ENCODE measurements at places on chromosomes 6 and 20. TPM values are rescaled to one million over a fixed set of nuclear protein-coding genes. Genes with fewer than 3 reads are reported as not detected.

DNA sequence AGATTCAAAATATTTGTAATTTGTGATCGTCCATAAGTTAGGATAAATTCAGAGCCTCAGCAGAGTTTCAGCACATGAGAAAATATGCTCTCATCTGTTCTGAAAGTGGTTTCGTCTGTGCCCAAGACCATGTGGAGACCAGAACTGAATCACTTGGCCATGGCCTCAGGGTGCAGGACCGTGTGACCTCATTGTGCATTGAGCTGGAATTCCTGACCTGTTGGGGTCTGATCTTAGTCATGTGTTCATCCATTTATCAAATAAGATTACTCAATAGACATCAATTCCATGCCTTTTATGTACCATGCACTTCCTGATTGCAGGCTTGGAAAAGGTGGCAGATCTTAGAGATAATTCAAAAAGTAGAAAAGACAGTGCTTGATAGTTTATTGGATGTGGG, 680.5 kb downstream of the QKI start:
- no peak for DNase-seq

DNA sequence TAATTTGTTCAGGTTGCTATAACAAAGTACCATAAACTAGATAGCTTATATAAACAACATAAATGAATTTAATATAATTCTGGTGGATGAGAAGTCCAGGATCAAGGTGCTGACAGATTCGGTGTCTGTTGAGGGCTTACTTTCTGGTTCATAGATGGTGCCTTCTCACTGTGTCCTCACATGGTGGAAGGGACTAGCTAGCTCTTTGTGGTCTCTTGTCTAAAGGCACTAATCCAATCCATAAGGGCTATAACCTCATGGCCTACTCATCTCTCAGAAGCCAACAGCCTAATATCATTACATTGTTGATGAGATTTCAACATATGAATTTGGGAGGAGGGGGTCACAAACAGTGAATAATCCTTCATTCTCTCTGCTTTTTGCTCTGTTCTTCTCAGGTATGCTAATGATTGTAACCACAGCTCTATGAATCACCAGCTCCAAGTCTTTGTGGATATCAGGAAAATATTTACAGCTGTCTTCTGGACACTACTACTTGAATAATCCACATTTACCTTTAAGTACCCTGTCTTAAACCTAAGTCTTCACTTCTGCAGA, 122.3 kb downstream of the NKAIN2 start:
- no peak for DNase-seq

DNA sequence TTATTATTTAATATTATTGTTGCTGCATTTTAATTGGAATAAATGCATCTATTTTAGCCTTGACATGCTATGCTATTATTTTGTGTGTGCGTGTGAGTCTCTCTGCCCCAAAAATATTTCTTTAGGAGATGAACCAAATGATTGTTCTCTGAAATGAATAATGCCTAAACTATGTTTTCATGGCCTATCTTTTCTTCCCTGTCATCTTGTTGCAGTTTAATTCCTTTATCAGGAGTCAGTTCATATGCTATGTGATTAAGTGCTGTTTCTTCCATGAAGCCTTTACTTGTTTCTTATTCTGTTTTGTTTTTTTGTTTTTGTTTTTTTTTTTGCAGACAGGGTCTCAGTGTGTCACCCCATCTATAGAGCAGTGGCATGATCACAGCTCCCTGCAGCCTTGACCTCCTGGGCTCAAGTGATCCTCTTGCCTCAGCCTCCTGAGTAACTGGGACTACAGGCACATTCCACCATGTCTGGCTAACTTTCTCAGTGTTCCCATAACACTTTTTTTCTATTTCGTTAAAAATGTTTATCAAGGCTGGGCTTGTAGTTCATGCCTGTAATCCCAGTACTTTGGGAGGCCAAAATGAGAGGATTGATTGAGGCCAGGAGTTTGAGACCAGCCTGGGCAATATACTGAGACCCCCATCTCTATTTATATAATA, 25.7 kb downstream of the TPX2 start:
- DNase-seq = no peak

GRCh38 chr6:3383525-3383924, 73.3 kb downstream of the SLC22A23 start:
- DNase-seq = no peak

GRCh38 chr20:35120012-35120701, 27.0 kb downstream of the EDEM2 start:
- no peak for DNase-seq

The KCNG1 gene
- polyA plus RNA-seq = 57.7 TPM

The APOM gene
- polyA plus RNA-seq = 11.9 TPM

All from B cell (primary cell).